ENCODE measurements at places on chromosomes 6 and 20.

GRCh38 chr6:26482338-26482737 lies 17.8 kb upstream of the BTN1A1 start:
- no peak for DNase-seq

DNA sequence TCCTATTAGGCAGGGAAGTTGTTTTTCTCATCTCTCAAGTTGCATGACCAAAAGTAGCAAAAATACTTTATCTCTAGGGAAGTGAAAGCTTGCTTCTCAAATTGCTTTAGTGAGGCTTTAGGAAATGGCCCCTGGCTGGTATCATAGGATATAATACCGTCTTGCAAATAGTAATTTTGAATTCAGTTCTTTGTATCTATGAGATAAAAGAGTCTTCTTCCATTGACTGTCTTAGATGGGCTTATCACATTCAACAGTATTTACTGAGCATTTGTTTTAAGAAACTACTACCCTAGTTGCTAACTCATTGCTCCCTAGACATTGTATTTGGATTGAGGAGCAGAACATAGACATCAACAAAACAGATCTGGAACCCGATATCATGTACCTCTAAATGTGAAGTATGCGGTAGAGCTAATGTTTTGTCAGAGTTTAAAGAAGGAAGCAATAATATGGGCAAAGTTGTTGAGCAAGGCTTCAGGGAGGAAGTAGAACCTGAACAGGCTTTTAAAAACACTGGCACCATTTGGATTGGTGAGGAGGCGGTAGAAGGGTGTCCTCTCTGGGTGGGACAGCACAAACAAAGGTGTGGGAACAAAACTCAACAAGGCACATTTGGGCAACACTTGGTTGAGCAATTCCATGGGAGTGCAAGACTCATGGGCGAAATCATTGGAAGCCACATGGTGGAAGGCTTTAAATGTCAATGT lies 101.5 kb downstream of the SGK1 start:
- no peak for DNase-seq

DNA sequence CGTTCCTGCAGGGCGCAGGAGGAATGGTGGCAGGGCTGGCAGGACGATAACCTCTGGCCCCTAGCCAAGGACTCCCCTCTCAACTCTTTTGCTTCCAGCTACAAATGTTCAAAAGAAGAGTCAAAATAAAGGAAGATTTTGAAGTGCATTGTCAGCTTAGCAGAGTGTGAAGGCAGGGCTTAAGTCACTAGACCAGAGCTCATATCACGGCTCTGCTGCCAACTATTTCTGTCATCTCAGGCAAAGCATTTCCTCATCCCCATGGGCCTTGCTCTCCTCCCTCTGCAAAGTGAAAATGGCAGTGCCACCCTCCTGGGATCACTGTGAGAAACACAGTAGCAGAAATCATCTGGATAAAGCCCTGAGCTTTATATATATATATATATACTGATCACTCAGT lies 36.7 kb downstream of the CFAP61 start:
- DNase-seq, result no peak

- DNase-seq, result no peak
Observed at GRCh38 chr6:46440141-46440540, 51.1 kb downstream of the RCAN2 start.

DNA sequence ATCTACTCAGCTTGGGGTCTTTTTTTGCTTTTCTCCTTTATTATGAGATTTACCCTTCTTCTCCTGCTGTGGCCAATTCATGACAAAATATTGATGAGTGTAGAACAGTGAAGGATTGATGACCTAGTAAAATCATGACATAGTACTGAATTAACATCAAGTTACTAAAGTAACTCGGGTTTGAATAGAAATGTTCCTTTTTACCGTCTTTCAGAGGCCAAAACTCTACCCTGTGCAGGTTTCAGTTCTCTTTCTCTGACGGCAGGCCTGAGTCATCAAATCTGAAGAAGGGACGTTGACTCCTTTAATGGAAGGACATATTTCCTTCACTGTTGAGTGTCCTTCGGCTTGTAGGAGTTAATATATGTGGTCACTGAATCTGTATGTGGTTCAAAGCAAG lies 80.7 kb downstream of the RREB1 start:
- no peak for DNase-seq

DNA sequence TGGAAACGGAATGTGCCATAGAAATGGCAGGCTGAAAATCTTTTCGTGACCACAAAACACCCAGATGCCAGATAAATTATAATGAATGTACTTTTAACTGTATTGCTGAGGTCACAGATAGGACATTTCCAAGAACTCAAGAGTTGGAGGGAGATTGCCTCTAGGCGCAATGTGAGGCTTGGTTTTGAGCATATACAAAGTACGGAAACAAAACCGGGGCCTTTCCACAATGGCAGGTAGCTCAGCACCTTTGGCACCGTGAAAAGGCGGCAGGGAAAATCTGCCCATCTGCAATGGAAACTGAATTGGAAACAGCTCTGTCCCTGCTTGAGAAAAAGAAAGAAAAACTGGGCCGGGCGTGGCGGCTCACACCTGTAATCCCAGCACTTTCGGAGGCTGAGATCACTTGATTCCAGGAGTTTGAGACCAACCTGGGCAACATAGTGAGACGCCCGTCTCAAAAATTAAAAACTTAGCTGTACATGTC lies 10.5 kb upstream of the C20orf144 start:
- DNase-seq, result no peak

DNA sequence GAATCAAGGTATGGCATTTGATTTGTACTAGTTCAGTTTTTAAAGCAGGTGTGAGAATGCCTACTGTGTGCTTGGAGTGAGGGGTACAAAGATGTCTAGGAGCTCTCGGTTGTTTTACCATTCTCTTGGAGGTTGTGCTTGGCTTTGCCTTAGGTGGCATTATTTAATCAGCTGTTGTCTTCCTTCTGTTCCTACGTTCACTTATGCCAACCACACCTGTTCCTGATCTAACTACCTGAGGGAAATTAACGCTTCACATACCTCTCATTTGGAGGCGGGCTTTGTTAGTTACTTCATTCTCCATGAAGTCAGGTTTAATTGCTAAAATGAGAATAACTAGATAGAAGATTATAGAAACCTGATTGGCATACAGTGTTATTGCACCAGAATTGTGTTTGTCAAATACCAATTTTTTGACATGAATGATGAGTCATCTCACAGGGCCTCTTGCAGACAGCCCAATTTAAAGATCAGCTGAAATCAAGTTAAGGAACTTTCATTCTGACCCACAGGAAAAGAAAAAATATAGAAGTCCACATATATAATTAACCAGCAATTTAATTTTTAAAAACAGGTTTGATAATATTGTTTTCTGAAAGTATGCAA lies 24.8 kb upstream of the PBOV1 start:
- no peak for DNase-seq

DNA sequence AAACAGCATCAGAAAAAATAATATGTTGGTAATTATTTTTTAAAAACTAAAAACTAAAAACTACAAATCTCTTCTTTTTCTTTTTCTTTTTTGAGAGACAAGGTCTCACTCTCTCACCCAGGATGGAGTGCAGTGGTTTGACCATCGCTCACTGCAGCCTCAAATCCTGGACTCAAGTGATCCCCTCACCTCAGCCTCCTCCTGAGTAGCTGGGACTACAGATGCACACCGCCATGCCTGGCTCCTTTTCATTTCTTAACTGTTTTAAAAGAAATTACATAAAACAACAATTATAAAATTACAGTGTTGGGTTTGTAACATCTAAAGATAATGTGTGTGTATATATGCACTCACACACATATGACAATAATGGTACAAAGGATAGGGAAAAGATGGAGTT lies 24.1 kb downstream of the HLA-E start:
- no peak for DNase-seq

DNA sequence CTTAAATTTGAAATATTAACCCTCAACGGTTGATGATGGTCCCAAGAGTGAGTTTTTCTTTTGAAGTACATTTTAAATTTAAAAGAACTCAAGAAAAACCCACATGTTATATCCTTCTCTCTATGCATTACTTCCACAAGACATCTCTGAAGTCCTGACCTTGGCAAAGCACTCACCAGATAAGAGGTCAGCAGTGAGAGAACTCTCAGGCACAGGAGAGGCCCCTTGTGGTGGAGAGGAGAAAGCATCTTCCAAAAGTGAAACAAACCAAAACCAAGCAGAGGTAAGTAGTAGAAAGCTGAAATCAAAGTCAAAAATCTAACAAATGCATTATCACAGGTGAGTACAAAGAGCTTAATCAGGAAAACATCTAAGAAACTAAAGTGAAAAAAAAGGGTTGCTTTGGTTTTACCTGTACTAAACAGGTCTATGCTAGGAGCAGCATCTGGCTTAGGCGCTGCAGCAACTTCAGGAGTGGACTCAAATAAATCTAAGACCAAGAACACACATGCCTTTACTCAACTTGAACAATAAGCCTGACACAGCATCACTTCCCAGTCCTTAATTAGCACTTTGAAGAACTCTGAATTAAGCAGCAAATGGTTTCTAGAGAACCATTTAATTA lies 80.5 kb downstream of the PRSS35 start:
- no peak for DNase-seq

GRCh38 chr20:5789827-5790226 lies 39.6 kb downstream of the SHLD1 start:
- DNase-seq, result no peak
